T-cell (primary cell): ENCODE measurements at places on chromosomes 7 and 10.

DNA sequence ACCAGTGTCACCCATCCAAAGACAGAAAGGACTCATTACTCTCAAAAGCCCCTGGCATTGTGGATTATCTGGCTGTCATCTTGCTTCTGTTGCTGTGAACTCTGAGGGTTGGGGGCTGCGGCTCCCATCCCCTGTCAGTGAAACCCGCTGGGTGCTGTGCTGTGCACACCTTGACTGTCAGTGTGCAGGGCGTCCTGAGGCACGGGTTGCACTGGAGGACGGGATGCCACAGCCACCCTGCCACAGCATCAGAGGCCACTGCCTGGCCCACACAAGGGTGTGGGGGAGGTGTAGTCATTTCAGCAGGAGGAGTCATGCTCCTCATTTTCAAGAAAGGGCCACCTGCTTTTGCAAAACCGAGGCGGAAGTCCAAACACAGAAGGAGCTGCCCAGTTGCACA, 245.8 kb downstream of the GLRX3 start:
- no peaks in the 10 kb centered on the region for H3K36me3 ChIP-seq
- no peak overlapping the region for H3K4me3 ChIP-seq
- no peak overlapping the region for H3K27ac ChIP-seq
- H3K4me1 ChIP-seq, result no peaks in the 10 kb centered on the region
- peaks cover 15% of the 10 kb centered on the region for H3K27me3 ChIP-seq
- no peak for DNase-seq

DNA sequence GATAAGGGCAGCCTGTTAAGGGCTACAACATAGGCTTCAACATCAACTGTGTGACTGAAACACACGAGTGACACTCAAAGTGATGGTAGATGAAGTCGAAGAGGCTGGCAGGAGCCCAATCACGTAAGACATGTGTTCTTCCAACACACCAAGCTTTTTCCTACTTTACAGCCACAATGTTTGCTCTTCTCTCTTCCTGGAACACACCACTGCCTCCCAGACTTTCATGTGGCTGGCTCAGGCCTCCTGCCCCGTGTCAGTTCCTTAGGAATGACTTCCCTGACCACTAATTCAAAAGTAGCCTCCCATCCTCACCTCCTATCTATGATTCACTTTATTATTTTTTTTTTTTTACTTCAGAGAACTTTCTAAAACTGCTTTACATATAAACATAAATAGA, 209.2 kb downstream of the GPAM start:
- H3K27me3 ChIP-seq, result peaks cover 3% of the 10 kb centered on the region
- no peak for DNase-seq
- no peaks in the 10 kb centered on the region for H3K36me3 ChIP-seq

DNA sequence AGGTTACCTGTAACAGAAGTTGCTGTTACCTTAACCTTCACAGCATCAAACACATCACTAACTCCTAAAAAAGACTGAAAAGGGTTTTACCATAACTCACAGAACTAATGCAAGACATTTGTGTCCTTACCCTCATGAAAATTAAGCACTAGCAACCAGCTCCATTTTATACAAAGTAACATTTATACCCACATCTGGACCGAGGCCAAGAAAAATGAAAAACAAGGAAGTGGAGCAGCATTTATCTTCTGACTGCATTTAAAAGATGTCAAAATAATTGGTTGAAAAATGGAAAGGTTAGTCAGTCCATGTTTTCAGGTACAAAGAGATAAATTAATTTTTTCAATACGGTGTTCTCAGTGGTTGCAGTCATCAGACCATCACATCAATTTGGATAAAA, 3.1 kb upstream of the RBP4 start:
- H3K27me3 ChIP-seq, result peaks cover 6% of the 10 kb centered on the region
- H3K4me1 ChIP-seq, result no peaks in the 10 kb centered on the region
- H3K4me3 ChIP-seq, result no peak overlapping the region
- DNase-seq, result no peak

DNA sequence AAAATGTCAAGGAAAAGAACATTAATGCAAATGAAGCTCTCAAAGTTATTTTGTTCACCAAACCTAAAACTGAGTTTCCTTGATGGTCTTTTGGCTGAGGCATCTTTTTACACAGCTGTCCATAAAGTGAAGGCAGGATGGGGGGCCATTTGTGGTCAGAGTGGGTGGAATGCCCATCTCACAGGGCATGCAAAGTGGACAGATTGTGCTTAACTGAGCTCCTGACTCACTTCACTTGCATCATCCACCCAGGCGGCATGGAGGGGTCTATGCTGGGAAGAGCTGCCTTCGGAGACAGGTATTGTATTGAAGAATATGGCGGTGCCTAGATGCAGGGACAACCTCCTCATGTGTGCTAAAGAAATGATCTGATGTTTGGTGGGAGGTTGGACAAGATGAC, 905.3 kb downstream of the KCNMA1 start:
- no peaks in the 10 kb centered on the region for H3K4me1 ChIP-seq
- H3K36me3 ChIP-seq, result no peaks in the 10 kb centered on the region
- no peaks in the 10 kb centered on the region for H3K27me3 ChIP-seq
- no peak for DNase-seq
- no peak overlapping the region for H3K4me3 ChIP-seq

DNA sequence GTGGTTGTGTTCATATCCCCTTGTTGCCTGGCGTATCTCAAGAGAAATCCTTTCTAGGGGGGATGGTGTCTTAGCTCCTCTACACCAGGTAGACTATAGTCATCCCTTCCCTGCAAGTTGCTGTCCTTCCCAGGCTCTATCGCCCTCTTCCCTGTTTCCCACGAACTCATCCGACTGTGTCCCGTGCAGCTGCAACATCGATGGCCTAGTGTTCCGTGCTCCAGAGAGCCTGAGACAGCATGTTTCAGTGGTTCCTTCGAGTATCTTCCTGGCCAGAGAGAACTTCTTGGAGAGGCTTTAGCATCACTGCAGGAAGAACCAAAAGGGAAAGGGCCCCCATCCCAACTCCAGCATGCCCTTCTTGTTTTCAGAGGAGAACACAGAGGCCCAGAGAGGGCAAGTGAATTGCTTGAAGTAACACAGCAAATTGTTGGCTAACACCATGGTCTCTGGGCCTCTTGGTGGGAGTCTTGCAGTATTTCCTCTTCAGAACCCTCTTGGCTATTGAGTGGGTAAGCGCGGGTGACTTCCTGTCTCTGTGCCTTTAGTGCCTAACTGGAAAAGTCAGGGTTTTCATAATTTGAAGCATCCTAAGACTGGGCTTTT, 162.9 kb downstream of the RGS10 start:
- no peak overlapping the region for H3K4me3 ChIP-seq
- DNase-seq, result no peak
- H3K4me1 ChIP-seq, result peaks cover 16% of the 10 kb centered on the region
- no peak overlapping the region for H3K27ac ChIP-seq

DNA sequence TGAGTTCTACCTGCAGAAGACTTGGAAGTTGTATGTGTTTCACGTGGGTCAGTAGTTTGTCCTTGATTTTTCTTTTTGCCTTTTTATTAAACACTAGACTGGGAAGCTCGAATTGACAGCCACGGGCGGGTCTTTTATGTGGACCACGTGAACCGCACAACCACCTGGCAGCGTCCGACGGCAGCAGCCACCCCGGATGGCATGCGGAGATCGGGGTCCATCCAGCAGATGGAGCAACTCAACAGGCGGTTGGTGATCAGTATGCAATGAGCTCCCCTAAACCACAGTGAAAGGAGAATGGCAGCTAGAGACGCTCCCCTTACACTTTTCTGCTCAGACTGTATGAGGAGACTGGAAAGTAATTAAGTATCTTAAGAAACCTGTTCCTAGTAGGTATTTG, 126.7 kb upstream of the STK17A start:
- H3K27ac ChIP-seq, result no peak overlapping the region
- H3K4me1 ChIP-seq, result no peaks in the 10 kb centered on the region
- H3K36me3 ChIP-seq, result no peaks in the 10 kb centered on the region
- no peaks in the 10 kb centered on the region for H3K27me3 ChIP-seq
- no peak overlapping the region for H3K4me3 ChIP-seq

DNA sequence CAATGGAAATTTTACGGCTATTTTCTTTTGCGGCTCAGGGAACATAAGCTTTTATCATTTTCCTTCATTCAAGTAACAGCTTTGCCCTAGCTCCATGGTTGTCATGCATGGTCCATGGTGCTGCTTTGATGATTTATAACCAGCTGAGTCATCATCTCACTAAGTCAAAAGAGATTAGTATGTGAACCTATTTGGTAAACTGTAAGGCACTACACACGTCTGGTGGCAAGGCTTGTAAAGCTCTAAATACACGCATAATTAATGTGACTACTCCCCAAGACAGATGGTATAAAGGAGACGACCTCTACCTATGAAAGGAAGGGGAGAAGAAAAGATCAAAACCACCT, 340.2 kb downstream of the KCNMA1 start:
- DNase-seq, result no peak
- no peaks in the 10 kb centered on the region for H3K27me3 ChIP-seq
- H3K27ac ChIP-seq, result no peak overlapping the region
- no peaks in the 10 kb centered on the region for H3K4me1 ChIP-seq
- H3K36me3 ChIP-seq, result no peaks in the 10 kb centered on the region
- H3K4me3 ChIP-seq, result no peak overlapping the region

- no peaks in the 10 kb centered on the region for H3K27me3 ChIP-seq
- H3K36me3 ChIP-seq, result no peaks in the 10 kb centered on the region
- DNase-seq, result no peak
- no peak overlapping the region for H3K4me3 ChIP-seq
- H3K27ac ChIP-seq, result no peak overlapping the region
Measured at GRCh38 chr7:13687500-13687899, 302.0 kb downstream of the ETV1 start.

DNA sequence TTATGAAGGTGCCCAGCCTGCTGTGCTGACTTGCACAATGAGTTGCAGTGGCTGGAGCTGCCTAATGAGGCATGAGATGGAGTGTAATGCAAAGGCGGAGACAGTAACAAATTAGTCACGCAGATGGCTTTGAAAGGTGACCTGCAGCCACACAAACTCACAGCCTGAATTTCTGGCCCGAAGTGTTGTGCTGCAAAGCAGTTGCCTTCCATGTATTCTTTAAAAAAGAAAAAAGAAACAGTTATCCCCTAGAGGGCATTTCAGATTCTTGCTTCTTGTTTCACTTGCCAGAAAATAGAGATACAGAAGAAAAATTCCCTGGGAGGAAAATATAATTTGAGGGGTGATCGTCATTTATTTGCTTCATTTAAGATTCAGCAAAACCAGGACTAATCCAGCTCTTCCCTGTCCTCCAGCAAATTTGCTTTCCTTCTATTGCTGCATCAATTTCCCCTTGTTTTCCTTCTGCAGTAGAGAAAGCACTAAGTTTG, 239.9 kb downstream of the ADRA2A start:
- no peak overlapping the region for H3K4me3 ChIP-seq
- DNase-seq, result no peak
- H3K27me3 ChIP-seq, result no peaks in the 10 kb centered on the region
- H3K36me3 ChIP-seq, result no peaks in the 10 kb centered on the region

DNA sequence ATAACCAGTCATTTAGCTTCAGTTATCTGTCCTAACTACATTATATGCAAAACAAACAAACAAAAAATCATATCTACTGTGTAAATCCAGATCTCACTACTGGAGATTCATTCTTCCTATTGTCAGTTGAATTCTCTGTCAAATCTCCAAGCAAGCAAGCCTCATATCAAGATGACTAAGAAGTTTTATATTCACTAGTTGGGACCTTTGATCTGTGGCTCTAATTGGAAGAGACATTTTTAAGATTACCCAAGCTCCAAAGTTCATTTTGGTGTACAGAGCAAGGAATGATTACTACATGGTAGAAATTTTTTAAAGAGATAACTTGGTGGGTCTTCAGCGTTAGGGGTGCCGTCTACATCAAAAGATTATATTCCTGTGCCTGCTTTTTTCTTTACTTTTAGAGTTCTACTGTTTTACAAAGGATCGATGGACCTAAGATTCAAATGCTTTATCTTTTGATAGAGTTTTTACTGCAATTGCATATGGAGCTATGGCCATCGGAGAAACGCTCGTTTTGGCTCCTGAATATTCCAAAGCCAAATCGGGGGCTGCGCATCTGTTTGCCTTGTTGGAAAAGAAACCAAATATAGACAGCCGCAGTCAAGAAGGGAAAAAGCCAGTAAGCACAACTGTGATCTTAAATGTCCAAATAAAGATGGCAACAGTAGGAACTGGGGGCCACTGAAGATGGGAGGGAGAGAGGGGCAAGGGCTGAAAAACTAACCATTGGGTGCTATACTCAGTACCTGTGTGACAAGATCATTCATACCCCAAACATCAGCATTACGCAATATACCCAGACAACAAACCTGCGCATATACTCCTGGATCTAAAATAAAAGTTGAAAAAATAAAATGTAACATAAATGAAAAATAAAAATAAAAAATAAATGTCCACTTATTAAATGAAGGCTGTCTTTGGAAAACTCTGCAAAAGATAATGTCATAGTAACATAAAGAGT, 47.9 kb downstream of the SP8 start:
- H3K4me3 ChIP-seq, result no peak overlapping the region
- H3K27ac ChIP-seq, result no peak overlapping the region
- no peak for DNase-seq
- no peaks in the 10 kb centered on the region for H3K27me3 ChIP-seq
- H3K4me1 ChIP-seq, result no peaks in the 10 kb centered on the region
- no peaks in the 10 kb centered on the region for H3K36me3 ChIP-seq

- no peak overlapping the region for H3K4me3 ChIP-seq
- H3K4me1 ChIP-seq, result peaks cover 2% of the 10 kb centered on the region
- H3K27me3 ChIP-seq, result no peaks in the 10 kb centered on the region
Measured at GRCh38 chr7:107937531-107937930, 46.5 kb downstream of the DLD start.

DNA sequence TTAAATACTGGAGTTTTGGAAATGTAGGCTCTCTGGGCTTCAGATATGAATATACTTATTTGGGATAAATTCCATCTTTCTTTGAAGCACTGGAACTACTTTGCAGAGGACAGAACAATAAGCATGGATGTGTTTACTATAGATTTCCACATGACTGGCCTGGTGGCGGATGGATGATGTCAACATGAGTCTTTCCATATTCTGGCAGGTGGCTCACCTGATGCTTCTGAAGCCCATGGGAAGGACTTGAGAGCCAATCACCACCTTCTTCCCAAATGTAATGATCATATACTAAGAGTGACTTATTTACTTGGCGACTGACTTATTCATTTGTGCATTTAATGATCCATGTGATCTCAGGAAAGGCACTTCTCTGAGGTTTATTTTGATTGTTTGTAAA, 110.5 kb downstream of the FANK1 start:
- H3K36me3 ChIP-seq, result no peaks in the 10 kb centered on the region
- no peak overlapping the region for H3K4me3 ChIP-seq
- H3K27me3 ChIP-seq, result no peaks in the 10 kb centered on the region
- no peaks in the 10 kb centered on the region for H3K4me1 ChIP-seq
